ENCODE measurements at places on chromosomes 4 and X.

- peak; percentile 65 for DNase-seq
Measured at GRCh38 chr4:88033309-88033708, 25.9 kb downstream of the PKD2 start.

GRCh38 chr4:73690051-73690738, 50.2 kb upstream of the CXCL8 start:
- DNase-seq = no peak

- no peak for DNase-seq
Measured at GRCh38 chr4:23654791-23655190, 235.1 kb downstream of the PPARGC1A start.

DNA sequence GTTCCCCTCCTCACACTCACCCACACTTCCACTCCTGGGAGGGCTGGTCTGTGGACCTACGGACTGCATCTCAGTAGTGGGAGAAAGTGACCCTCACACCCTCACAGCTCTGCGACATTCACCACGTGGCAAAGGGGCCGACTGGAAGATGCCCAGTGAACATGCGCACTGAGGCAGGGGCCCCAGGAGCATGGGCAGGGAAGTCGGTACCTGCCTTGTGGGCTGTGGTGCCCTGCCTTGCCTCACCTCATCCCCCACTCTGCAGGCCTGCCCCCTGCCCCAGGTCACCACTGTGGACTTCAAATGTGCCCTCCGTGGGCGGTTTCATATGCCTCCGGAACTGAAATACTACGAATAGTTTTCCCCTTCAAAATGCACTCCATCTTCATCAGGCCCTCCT, 46.2 kb upstream of the XAGE1B start:
- DNase-seq = no peak

DNA sequence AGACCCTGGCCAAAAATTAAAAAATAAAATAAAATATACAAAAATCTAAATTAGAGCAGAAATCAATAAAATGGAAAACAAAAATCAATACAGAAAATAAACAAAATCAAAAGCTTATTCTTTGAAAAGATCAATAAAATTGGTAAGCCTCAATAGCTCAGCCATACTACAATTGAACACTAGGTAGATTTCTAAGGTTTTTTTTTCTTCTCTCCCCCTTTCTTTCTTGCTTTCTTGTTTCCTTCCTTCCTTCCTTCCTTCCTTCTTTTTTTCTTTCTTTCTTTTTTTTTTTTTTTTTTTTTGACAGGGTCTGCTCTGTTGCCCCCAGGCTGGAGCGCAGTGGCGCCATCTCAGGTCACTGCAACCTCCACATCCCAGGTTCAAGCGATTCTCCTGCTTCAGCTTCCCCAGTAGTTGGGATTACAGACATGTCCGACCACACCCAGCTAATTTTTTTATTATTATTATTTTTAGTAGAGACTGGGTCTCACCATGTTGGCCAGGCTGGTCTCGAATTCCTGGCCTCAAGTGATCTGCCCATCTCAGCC, 23.4 kb upstream of the PPP3CA start:
- no peak for DNase-seq

DNA sequence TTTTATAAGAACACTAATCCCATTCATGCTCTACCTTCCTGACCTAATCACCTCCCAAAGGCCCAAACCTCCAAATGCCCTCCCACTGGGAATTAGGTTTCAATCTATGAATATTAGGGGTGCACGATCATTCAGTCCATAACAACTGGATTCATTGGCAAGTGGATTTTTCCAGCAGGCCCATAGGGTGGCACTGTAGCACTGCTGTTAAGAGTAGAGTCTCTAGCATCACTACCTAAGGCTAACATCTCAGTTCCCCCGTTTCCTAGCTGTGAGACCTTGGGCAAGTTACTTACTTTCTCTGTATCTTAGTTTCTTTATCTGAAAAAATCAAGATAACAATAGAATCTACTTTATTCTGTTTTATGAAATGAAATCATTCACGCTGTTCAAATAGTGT, 315.8 kb downstream of the STIM2 start:
- peak; percentile 58 for DNase-seq

GRCh38 chr4:16126714-16127113, 42.9 kb upstream of the PROM1 start:
- DNase-seq = no peak

GRCh38 chr4:56038487-56039162, 89.9 kb downstream of the CEP135 start:
- no peak for DNase-seq

DNA sequence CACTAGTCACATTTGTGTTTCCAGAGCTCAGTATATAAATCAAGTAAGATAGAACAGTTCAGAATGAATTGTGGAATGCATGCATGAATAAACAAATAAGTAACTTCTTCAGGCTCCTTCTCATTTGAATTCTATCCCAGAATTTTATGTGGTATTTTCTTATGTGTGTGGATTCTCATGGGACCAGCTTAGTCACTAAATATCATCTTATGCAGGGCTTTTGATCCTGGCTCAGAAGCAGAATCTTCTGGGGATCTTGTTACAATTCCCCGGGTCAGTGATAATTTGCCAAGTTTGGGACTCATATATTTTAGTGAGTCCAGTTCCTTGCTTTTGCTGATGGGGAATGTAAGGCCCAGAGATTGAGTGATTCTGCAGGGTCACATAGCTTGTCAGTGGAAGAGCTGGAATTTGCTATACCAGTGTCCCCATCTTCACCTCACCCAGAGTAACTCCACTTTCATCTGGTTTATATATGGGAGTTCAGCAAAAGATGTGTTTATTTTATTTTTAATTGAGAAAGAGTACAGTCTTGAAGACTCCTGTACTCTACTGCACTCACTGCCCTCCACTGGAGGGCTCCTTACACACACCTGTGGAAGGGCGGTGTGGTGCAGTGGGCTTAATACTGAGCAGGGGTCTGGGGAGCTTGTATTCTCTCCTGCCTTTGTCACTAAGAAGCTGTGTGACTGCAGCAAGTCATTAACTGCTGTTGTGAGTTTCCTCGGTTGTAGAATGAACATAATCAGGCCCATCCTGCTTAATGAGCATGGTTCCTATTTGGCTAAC, 198.2 kb upstream of the CXorf66 start:
- no peak for DNase-seq

DNA sequence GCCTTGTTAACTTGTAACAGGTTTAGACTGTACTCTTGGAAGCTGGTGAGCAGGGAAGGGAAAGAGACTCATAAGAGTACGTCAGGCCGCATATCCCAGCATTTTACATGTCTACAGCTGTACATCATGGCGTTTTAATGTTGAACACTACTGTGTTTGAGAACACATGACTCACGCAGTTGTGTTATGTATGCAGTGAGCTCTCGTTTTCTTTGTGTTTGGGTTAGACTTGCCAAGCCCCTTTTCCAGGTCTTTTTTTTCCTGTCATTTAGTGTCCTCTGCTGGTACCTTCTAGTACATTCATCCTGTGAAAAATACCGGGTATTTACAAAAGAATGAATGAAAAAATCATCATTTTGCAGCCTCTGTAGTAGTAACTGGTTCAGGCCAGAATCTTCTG, 35.3 kb downstream of the SMS start:
- no peak for DNase-seq

DNA sequence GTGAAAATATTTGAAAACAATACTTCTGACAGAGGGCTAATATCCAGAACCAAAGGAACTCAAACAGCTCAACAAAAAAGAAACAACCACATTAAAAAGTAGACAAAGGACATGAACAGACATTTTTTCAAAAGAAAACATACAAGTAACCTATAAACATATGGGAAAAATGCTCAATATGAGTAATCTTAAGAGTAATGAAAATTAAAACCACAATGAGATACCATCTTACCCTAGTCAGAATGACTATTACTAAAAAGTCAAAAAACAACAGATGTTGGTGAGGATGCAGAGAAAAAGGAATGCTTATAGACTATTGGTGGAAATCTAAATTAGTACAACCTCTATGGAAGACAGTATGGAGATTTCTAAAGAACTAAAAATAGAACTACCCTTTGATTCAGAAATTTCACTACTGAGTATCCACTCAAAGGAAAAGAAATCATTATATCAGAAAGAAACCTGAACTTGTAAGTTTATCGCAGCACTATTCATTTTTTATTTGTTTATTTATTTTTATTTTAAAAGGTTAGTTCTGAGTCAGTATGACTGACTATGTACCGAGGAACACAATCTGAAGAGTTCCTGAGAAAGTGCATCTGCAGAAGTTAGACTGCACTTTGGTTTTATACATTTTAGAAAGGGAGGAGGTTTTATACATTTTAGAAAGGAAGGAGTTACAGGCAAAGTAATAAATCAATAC, 231.3 kb downstream of the INPP4B start:
- no peak for DNase-seq

DNA sequence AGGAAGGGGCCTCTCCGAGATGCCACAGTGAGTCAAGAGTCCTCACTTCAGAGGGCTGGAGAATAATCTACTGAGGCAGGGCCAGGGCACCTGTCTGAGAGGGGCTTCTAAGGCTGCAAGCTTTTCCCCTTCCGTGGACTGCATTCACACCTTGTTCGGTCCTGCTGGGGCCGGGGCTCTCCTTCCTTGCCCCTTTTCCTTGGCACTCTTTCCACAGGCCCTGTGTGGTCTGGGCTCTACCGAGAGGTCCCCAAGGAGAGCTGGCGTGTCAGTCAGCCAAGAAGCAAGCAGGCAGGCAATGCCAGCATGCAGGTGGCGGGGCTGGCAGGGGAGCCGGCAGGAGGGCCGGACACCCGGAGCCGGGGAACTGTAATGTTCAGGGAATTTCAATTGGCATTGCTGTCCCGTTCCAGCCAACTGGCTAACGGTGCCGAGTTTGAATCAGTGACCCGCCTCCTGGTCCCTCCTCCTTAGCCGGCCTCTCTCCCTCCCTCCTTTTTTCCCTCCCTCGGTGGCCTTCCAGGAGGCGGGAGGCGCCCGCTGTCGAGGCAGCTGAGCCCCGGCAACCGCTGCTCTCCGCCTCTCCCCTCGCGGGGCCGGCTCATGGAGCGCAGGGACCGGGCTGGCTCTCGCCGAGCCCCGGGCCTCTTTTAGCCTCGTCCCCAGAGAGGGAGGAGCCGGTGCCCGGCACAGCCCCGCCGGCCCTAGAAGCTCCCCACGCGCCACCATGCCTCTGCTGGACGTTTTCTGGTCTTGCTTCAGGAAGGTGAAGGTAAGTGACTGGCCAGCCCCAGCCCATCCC, at the start of gene STARD8:
Gene STARD8 (plus strand): TSS at position 511 of the 802 bp plus-strand sequence. CDS start 217 bp downstream, at position 728.
- no peak for DNase-seq

DNA sequence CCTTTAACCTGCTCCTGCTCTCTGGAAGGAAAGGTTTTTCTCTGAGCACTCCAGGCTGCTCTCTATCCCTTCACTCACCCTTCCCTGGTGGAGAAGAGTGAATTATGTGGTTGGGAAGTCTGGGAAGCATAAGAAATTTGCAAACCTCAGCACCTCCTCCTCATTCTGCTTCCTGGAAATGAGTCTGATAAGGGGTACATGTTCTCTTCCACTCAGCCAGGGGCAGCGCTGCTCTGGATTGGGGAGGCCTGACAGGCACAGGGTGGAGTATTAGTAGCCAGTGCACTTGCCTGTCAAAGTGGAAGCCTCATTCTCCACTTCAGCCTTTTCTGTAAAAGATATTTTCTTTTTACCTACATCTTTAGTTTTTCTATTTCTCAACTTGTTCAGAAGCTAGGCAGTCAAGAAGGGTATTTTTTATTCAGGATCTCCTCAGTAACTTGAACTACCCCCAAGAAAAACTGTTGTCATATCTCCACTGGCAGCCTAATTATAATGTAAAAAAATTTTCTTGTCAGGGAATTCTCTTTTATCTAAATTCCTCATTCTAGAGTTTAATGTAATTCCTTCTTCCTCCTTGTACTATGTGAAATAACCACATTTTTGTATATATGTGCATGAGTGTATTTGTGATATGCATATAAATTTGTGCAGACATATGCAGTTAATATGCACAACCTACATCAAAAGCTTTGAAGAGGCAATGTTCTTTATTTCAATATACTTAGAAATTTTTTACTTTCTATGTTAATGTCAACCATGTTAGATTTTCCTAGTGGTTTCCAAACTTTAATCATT, 15.3 kb downstream of the ADAMTS3 start:
- no peak for DNase-seq

- no peak for DNase-seq
Measured at GRCh38 chr4:159150396-159150795, 47.5 kb downstream of the RAPGEF2 start.

- DNase-seq = peak; percentile 8
Measured at GRCh38 chr4:67593741-67594175, 35.2 kb downstream of the STAP1 start.

GRCh38 chrX:9558615-9559014, 93.8 kb downstream of the TBL1X start:
- peak; percentile 28 for DNase-seq

- peak; percentile 76 for DNase-seq
Measured at GRCh38 chr4:140149846-140150635, 3.9 kb downstream of the MAML3 start.

GRCh38 chr4:165502916-165503907, 124.4 kb downstream of the CPE start:
- no peak for DNase-seq

- DNase-seq = no peak
Measured at GRCh38 chr4:175480404-175480803, 331.7 kb downstream of the GPM6A start.

GRCh38 chrX:21986596-21986995, 45.5 kb upstream of the PHEX start:
- DNase-seq = no peak

- no peak for DNase-seq
Measured at GRCh38 chrX:34879886-34880285, 62.7 kb upstream of the FAM47B start.

GRCh38 chr4:8478371-8478770, 37.8 kb downstream of the TRMT44 start:
- no peak for DNase-seq

DNA sequence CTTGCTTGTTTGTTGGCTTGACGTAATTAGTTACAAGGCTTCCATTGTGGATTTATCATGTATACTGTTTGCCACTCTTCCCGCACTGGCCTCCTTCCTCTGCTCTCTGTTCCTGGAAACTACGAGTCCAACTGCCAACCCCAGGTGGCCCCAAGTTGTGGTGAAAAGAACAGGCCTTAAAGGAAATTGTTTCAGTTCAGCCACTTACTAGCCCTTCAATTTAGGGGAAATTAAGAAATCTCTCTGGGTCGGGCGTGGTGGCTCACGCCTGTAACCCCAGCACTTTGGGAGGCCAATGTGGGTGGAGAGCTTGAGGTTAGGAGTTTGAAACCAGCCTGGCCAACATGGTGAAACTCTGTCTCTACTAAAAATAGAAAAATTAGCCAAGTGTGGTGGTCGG, 28.0 kb downstream of the RBM47 start:
- peak; percentile 88 for DNase-seq

DNA sequence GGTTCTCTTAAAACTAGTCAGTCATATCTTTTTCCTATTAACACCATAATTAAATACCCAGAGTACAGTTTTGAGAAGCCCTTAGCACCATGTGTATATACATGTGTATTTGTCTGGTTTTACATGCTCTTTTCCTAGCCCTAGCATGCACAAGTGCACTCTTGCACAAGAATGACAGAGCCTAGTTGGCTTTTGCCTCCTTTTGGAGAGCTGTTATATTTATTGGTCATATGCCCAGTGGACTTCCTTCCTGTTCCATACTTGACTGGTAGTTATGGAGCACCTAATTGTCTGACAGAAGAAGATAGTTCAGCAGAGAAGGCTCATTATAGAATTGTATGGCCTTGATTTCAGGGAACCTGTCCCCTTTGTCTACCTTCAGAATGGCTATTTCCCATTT, 155.6 kb downstream of the ARX start:
- peak; percentile 5 for DNase-seq
